ENCODE measurements at places on chromosomes 3 and 15.
A peak's percentile ranks its signal among the peaks of the same experiment; 100 is the strongest.

GRCh38 chr3:38227989-38228388 lies 37.6 kb upstream of the SLC22A13 start:
- DNase-seq, result no peak

- peak; percentile 72 for DNase-seq
Observed at GRCh38 chr3:136194409-136195257, 1.5 kb downstream of the MSL2 start.

GRCh38 chr3:31253782-31254181 lies 278.9 kb upstream of the STT3B start:
- no peak for DNase-seq

- DNase-seq, result no peak
Observed at GRCh38 chr3:9064850-9065249, 101.6 kb upstream of the RAD18 start.

DNA sequence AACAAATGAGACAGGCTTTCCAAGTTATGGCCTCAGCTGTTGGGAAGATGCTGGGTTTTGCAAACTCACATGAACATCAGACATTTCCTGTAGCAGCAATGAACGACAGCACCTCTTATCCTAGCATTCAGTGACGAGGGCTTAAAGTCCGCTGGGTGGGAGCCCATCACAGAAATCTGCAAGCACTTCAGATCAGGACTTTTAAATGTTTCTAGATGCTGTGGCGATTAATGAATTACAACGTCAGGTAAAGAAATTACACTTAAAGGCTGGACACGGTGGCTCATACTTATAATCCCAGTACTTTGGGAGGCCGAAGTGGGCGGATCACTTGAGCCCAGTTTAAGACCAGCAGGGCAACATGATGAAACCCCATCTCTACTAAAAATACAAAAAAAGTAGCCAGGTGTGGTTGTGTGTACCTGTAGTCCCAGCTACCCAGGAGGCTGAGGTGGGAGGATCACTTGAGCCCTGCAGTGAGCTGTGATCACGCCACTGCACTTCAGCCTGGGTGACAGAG lies 3.9 kb downstream of the AEN start:
- no peak for DNase-seq

GRCh38 chr3:32325201-32325600 lies 66.5 kb upstream of the CMTM7 start:
- DNase-seq, result no peak

GRCh38 chr15:25736461-25736860 lies 126.7 kb downstream of the ATP10A start:
- no peak for DNase-seq

DNA sequence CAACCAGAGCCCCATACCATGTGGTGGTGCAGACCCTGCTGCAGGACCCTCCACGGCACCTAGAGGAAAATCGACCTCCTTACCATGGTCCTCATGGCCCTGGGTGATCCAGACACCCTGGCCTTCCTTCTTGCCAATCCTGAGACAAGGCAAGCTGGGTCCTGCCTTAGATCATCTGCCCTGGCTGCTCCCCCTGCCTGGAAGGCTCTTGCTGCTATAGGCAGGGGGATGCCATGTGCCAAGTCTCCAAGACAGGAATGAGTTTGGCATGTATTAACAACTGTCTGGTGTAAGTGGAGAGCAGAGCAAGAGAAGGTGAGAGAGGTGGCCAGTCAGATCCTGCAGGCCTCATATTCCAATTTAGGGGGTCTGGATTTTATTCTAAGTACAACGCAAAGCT lies 7.5 kb downstream of the HEG1 start:
- DNase-seq, result no peak

DNA sequence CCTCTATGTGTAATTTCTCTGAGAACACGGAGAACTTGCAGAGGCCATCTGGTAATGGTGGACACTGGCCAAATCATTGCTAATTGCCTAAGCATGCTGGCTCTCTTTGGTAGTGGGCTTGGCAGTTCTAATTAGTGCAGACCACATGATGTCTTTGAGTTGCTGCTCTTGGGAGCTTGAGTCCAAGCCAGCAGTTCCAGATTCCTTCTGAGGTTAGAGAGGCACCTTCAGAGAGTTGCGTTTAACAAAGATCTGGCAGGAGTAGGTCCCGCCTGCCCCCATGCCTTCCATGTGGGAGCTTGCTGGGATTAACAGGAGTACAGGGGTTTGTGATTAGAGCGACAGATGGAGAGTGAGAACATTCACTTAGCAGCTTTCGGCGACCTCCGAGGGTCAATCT lies 449.0 kb upstream of the LMCD1 start:
- no peak for DNase-seq

DNA sequence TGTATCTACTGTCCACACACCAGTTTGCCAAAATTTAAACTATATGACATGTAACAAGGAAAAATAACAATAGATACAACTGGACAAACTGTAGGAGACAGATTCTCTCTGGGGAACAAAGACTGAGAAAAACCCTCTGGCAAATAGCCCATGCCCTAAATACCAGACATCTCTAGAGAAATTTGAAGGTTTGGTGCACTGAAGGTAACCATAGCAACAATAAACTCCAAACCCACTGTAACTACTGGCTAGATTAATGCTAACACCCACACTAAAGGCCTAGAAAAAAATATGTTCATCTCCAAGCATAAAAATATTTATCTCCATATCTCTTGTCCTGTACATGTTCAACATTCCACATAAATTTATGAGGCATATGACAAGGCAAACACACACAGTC lies 267.1 kb downstream of the STXBP5L start:
- no peak for DNase-seq

GRCh38 chr15:64527263-64527984 lies 67.0 kb downstream of the ZNF609 start:
- DNase-seq, result no peak

DNA sequence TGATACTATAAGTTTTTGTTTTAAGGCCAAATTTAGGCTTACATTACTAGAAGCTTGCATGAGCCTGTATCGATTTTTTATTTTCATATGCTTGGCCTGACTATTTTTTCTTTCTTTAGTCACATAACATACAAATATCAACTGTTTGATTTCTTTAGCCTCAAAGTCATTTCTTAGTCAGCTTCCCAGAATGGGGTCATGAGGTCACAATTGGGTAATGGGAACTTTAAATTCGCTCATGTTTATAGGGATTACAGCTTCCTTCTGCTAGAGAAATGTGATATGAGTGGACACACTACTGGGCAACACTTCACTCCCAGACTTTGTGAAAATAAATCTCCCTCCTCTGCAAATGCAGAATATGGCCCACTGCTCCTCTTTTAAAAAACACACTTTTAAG lies 9.1 kb upstream of the TIPARP start:
- no peak for DNase-seq

DNA sequence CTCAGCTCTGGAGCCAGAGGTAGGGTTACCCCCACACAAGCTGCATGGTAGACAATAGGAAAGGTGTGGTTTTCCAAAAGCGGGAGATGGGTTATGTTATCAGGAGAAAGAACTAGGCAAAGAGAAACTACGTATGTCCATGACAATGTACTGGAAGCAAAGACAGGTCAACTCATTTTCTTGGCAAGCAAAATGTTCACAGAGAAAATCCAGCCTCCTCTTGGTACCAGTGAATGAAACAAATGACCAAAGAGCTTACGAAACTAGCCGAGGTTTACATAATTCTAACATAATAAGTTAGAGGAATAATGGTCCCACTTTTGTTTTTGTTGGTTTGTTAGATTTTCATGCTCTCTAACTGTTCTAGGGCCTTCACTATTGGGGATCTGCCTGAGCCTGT lies 338.1 kb upstream of the TGFBR2 start:
- no peak for DNase-seq

GRCh38 chr3:11604139-11604892 lies 39.4 kb downstream of the VGLL4 start:
- DNase-seq, result no peak

GRCh38 chr3:113546414-113546893 lies 14.1 kb downstream of the SIDT1 start:
- no peak for DNase-seq

GRCh38 chr3:65963787-65964677 lies 74.7 kb downstream of the MAGI1 start:
- peak; percentile 45 for DNase-seq

DNA sequence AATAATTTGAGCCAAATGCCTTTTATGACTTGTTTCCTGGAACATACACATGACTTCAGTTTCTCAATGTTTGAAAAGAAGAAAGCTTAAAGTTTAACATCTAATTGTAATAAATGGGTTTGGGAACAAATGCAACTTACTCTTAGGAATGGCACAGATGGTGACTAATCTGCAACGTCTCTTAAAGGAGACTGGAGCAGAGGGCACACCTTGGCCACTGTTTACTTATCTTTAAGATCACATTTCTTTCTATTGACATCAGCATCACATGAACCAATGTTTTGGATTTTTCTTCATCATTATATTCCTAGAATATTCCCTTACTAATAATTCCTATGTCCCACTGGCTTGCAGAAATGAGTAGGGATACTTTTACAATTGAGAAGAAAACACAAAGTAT lies 229.5 kb downstream of the CHL1 start:
- no peak for DNase-seq

DNA sequence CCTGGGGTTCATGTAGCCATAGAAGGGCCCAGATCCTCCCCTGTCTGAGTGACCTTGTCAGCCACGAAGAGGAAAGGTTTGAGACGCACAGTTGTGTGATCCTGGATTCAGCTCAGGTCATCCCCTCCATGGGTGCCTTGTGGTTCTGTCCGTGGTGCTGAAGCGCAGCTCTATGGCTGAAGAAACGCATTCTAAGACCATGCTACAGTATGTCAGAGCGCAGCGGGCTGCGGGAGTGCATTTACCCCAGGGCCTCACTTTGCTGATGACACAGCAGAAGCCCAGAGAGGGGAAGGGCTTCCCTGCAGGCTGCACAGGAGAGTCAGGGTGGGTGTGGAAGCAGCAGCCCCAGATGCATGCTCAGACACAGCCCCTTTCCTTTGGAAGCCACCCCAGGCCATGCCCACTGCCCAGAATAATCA lies 68.8 kb upstream of the IQSEC1 start:
- no peak for DNase-seq

DNA sequence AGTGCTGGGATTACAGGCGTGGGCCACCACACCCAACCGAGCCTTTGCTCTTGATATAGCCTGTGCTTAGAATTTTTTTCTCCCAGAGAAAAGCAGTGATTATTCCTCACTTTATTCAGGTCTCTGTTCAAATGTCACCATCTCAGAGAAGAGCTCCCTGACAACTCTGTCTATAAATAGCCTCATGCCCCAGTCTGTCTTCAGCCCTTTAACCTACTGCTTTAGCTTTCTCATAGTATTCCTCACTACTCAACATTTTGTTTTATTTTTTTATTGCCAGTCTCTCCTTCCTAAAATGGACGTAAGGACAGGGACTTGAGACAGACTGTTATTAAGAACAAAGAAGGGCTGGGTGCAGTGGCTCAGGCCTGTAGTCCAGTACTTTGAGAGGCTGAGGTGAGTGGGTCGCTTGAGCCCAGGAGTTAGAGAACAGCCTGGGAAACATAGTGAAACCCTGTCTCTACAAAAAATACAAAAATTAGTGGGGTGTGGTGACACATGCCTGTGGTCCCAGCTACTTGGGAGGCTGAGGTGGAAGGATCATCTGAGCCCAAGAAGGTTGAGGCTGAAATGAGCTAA lies 78.7 kb upstream of the TTBK2 start:
- DNase-seq, result no peak

DNA sequence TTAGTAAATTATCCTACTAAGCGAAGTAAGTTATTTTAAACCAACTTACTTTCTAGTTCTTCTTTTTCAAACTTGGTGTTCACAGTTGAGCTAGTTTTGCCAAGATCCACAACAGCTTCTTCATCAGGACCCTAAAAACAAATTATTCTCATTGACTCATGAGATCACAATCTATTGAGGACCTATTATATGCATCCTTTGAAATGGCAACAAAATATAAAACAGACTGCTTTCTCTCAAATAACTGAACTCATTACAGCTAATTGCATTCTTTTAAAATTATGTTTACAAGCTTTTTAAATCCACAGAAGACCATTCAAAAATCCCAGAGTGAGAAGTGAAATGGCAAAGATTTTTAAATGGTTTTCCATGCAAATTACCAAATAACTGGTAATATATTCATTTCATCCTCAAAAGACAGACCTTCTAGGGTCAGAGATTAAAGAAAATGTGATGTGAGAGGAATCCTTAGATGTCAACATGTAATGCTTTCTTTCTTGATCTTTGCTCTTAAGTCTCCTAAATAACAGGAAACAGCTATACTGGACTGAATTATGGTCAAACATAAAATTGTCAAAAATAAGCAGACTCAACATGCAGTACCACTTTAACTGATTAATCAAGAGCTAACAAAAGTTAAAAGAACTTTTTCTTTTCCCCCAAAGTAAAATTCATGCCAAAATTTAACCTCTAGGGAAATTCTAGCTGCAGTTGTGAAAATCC lies 31.7 kb downstream of the SLC4A7 start:
- DNase-seq, result no peak

- no peak for DNase-seq
Observed at GRCh38 chr3:45819543-45819942, 22.4 kb downstream of the LZTFL1 start.

GRCh38 chr15:58314593-58315216 lies 117.1 kb upstream of the LIPC start:
- DNase-seq, result no peak

GRCh38 chr3:12175844-12176453 lies 17.2 kb upstream of the TIMP4 start:
- DNase-seq, result no peak

DNA sequence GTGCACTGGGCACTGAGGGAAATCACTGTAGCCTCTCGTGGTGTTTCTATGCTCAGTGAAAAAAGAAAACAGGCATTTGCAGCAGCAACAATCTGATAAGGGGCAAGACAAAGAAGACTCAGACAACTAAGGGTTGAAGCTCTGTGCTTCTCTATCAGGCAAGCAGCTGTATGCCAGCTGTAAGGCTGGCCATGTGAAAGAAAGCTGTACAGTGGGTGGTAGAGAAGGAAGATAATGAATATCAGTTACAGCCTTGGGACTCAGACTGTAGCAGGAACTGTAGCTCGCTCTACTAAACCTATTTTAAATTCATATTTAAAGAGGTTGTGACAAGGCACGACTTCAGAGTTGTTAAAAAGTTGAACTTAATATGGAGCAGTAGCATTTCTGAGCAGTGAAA lies 76.3 kb downstream of the VGLL3 start:
- no peak for DNase-seq

DNA sequence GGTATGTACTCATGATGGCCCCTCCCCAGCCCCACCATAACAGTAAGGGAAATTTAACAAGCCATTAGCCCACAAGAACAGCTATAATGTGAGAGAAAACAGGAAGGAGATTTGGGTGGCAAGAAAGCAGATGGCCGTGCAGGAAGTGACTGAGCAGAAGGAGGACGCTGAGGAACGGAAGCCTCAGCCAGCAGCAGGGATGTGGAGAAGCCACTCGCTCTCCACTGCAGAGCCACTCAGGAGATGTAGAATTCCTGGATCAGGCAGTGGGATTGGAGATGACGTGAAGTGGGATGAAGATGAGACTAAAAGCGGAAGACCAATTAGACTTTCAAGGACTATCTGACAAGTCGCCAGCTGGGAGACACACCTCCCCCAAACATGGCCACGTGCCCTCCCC lies 31.2 kb downstream of the PRR23E start:
- no peak for DNase-seq

GRCh38 chr3:183513046-183513706 lies 42.3 kb downstream of the KLHL6 start:
- DNase-seq, result peak; percentile 34

- DNase-seq, result no peak
Observed at GRCh38 chr3:42495393-42495792, 7.0 kb upstream of the VIPR1 start.

- DNase-seq, result no peak
Observed at GRCh38 chr3:64267721-64268604, 42.7 kb upstream of the PRICKLE2 start.

GRCh38 chr15:83443076-83443847 lies 3.9 kb upstream of the SH3GL3 start:
- DNase-seq, result no peak

GRCh38 chr3:156017352-156018030 lies 102.9 kb upstream of the KCNAB1 start:
- no peak for DNase-seq
